ENCODE measurements at places on chromosomes 5 and 9.

DNA sequence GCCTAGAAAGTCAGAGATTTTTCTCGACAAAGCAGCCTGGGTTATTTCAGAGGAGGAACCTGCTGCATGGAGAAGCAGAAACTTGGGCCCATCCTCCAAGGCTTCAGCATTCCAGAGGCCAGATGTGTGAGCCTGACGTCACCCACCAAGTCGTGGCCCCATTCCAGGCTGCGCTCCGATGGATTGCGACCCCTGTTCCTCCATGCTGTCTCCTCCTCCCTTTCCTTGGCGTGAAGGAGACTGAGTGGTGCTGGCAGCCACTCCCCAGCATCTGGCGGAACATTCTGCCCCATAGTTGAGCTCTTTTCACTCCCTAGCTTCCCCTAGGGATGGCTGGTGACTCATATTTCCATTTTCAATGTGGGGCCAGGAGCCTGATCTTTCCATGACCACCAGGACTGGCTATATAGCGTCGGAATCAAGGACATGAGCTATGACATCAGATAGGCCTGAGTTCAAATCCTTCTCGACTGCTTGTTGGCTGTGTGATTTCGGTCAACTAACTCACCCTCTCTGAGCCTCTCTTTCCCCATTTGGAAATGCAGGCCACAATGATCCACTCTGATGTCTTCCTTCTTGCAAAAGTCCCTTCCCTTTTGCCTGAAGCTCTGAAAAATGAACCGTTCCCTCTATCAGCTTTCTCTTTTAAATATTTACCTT is 24.5 kb upstream of the DUSP1 start:
- no peak overlapping the region for H3K27ac ChIP-seq
- DNase-seq, result no peak
- H3K36me3 ChIP-seq, result no peaks in the 10 kb centered on the region
- H3K4me1 ChIP-seq, result peaks cover 7% of the 10 kb centered on the region

GRCh38 chr5:115806986-115807653 is 9.3 kb downstream of the CDO1 start:
- H3K4me3 ChIP-seq, result peak overlapping the region; percentile 55
- H3K27ac ChIP-seq, result peak overlapping the region; percentile 69
- peaks cover 38% of the 10 kb centered on the region for H3K4me1 ChIP-seq
- no peak for DNase-seq

- no peaks in the 10 kb centered on the region for H3K36me3 ChIP-seq
- H3K27ac ChIP-seq, result no peak overlapping the region
- no peaks in the 10 kb centered on the region for H3K4me1 ChIP-seq
- peaks cover 36% of the 10 kb centered on the region for H3K27me3 ChIP-seq
Observed at GRCh38 chr9:36949466-36949865, 84.6 kb downstream of the PAX5 start.

- peaks cover 4% of the 10 kb centered on the region for H3K27me3 ChIP-seq
- no peaks in the 10 kb centered on the region for H3K4me1 ChIP-seq
- DNase-seq, result no peak
- no peak overlapping the region for H3K4me3 ChIP-seq
Observed at GRCh38 chr9:137959641-137960411, 82.2 kb downstream of the CACNA1B start.

- no peak for DNase-seq
- no peaks in the 10 kb centered on the region for H3K27me3 ChIP-seq
- H3K4me1 ChIP-seq, result no peaks in the 10 kb centered on the region
Observed at GRCh38 chr5:21613971-21614488, 1239.1 kb downstream of the CDH12 start.

GRCh38 chr5:131079232-131079631 is 85.8 kb downstream of the HINT1 start:
- DNase-seq, result no peak
- H3K36me3 ChIP-seq, result peaks cover 12% of the 10 kb centered on the region
- H3K27ac ChIP-seq, result no peak overlapping the region
- H3K4me3 ChIP-seq, result no peak overlapping the region
- peaks cover 9% of the 10 kb centered on the region for H3K4me1 ChIP-seq

DNA sequence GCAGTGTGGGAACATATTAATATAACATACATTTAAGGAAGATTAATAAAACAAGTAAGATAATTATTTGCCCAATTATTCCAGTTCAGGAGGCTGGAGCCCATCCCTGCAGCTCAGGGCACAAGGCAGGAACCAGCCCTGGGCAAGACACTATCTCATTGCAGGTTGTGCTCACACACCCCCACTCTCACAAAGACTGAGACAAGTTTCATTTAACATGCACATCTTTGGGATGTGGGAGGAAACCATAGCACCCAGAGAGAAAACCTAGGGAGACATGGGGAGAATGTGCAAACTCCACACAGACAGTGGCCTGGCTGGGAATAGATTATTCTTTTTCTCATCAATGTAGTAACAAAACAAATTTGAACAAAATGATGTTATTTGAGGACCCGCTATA is 279.1 kb downstream of the MCTP1 start:
- H3K27ac ChIP-seq, result no peak overlapping the region
- H3K4me3 ChIP-seq, result no peak overlapping the region
- DNase-seq, result no peak
- H3K36me3 ChIP-seq, result no peaks in the 10 kb centered on the region
- H3K27me3 ChIP-seq, result no peaks in the 10 kb centered on the region

DNA sequence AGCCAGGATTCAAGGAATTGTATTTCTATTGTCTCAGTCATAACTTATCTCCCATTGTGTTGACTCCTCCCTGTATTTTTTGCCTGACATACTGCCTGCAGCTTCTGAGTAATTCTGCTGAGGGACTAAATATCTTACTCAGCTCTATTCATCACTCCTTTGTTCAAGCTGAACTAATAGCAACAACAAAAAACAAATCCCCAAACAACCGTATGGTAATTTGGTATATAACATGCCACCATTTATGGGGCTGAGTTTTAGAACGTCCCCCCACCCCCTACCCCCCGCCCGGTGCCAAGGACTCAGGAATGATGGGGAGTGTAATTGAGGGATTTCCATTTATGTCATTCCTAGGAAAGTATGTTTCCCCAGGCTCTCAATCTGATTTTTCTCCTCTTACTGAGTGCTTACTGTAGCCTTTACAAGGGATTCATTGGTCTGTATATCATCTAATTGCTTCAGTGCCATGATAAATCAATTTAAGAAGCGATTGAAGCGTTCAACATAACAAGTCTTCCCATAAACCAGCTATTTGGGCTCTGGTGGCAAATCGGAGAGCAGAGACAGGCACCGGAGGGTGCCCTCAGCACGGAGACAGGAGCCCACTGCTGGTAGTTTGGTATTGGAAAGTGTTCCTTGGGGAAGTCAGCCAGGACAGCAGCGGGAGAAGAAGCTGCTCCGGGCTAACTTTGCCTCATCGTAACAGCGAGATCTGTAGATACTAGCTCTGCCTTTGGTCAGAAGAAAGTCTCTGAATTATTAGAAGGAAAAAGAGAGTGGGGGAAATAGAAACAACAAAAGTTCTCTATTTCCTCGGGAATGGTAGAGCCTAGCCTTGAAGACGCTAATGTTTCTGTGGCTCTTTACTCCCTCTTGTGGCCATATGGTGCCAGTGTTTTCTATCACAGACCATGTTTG is 40.7 kb upstream of the HSD17B4 start:
- H3K27me3 ChIP-seq, result peaks cover 7% of the 10 kb centered on the region
- H3K27ac ChIP-seq, result peak overlapping the region; percentile 79
- peaks cover 25% of the 10 kb centered on the region for H3K4me1 ChIP-seq
- H3K36me3 ChIP-seq, result no peaks in the 10 kb centered on the region
- peak; percentile 50 for DNase-seq
- H3K4me3 ChIP-seq, result peak overlapping the region; percentile 87

Measured in activated naive CD8-positive, alpha-beta T cell treated with anti-CD3 and anti-CD28 coated beads, Interleukin-2, amount 10 ng/mL, durations not matched to agents 7 days and 5 days (primary cell).